Sigmoid colon (tissue), 7 donors: ENCODE measurements at places on chromosomes 12 and 14.

DNA sequence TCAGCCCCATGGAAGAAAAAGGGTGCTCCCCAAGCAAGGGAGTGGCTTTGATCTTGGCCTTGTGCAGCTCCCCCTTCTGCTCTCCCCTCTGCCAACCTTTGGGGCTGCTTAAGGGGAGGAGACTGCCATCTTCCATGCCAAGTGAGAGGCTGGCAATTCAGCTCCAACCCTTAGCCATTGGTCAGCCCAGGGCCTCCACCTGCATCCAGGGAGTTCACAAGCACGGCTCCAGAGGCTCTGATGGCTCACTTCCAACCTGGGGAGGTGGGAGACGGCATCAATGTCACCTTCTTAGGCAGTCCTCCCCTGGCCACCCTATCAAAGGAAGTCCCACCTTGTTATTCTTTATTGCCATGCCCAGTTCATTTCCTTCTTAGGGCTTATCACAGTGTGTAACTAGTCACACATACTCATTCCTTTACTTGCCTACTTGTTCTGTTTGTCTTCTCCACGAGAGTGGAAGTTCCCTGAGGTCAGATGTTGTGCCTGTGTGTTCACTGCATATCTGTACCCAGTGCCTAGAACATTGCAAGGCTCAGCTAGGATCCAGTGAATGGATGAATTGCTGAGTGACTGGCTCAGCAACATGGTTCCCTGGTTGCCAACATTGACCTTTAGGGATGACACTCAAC, 5.0 kb downstream of the HDAC7 start:
- no peak for DNase-seq

DNA sequence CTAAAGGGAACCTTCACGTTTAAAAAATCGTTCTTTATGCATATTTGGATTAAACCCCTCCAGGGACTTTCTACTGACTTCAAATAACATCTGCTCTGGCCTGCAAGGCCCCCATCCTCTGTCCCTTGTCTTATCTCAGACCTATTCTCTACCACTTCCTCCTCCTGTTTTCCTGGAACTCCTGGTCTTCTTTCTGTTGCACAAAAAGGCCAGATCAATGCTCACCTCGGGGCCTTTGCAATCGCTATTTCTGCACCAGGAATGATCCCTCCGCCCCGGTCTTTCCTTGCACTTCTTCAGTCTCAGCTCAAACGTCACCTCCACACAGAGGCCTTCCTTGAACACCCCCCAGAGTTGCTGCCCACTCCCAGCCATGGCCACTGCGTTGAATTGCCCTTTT, 57.6 kb upstream of the BEGAIN start:
- no peak for DNase-seq

GRCh38 chr12:64181430-64182291, 40.4 kb downstream of the KICS2 start:
- DNase-seq: peak; percentile 79

GRCh38 chr14:57811998-57812546, 53.8 kb downstream of the SLC35F4 start:
- DNase-seq: no peak

DNA sequence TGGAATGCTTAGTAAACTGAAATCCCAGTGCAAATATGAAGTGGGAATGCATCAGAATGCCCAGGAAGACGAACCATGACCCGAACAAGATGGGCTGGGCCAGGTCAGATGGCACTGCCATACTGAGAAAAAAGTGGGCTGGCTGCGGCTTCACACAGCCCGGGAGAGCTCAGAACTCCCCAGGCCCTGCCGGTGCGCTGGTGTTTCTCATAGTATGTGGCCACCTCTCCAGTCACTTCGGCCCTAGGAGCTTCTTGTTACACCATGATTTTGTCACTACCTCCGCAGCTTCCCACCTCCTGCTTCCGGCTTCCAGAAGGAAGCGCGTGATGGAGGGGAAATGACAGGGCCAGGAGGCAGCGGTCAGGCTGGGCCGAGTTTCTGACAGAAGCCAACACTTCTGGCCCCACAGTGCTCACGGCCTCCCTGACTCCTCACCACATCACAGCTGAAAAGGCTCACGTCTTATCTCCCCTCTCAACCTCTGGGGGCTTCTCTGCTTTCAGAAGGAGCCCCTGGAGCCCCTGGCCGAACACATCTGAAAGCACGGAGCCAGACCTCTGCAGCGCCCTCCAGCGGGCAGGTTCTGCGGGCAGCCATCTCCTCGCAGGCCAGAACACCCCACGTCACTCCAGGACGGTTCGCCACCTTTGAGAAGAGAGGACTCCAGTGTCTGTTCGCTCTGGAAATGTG, 30.7 kb downstream of the DAD1 start:
- DNase-seq: no peak

- DNase-seq: no peak
Observed at GRCh38 chr12:59164226-59164625, 243.9 kb upstream of the LRIG3 start.

- DNase-seq: no peak
Observed at GRCh38 chr12:51378749-51379148, 12.5 kb downstream of the GALNT6 start.

GRCh38 chr12:47377414-47378221, 297.9 kb upstream of the AMIGO2 start:
- peak; percentile 99 for DNase-seq

- no peak for DNase-seq
Observed at GRCh38 chr14:105933238-105933637, 406.9 kb downstream of the TMEM121 start.

- DNase-seq: no peak
Observed at GRCh38 chr12:124586756-124587155, 19.3 kb upstream of the NCOR2 start.

- DNase-seq: no peak
Observed at GRCh38 chr12:62267480-62267879, 7.3 kb downstream of the USP15 start.

DNA sequence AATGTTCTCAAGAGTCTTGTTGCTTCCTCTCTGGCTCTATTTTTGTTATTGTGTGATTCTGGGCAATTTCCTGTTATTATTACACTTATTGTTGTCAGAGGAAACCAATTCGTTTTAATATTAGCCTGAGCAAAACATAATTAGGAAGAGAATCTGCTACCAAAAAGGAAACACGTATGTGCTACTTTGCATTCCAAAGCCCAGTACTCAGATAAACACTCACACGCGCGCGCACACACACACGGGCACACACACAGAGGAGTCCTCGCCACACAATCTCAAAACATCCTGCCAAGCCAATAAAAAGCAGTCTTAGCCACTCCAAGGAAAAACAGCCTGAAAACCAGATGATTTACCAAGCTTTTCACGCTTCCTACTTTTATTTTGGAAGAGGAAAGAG, 400.7 kb downstream of the NUAK1 start:
- DNase-seq: no peak

DNA sequence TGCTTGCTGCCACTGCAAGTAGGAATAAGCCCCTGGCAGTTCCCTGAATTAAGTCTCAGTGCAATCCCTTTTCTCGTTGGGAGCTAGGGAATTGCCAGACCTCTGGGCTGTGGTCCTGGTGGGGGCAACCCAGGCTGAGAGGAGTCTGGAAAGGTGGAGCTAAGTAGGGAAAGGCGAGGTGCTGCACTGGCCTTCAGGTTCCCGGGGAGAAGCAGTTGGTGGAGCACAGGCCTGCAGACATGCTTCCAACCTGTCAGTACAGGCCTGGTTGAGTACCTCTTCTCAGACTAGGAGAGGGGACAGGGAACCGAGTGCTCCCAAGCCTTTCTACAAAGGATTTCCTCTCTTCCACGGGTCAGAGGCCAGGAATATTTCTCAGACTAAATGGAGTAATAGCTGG, 1.5 kb downstream of the NRIP2 start:
- DNase-seq: no peak

DNA sequence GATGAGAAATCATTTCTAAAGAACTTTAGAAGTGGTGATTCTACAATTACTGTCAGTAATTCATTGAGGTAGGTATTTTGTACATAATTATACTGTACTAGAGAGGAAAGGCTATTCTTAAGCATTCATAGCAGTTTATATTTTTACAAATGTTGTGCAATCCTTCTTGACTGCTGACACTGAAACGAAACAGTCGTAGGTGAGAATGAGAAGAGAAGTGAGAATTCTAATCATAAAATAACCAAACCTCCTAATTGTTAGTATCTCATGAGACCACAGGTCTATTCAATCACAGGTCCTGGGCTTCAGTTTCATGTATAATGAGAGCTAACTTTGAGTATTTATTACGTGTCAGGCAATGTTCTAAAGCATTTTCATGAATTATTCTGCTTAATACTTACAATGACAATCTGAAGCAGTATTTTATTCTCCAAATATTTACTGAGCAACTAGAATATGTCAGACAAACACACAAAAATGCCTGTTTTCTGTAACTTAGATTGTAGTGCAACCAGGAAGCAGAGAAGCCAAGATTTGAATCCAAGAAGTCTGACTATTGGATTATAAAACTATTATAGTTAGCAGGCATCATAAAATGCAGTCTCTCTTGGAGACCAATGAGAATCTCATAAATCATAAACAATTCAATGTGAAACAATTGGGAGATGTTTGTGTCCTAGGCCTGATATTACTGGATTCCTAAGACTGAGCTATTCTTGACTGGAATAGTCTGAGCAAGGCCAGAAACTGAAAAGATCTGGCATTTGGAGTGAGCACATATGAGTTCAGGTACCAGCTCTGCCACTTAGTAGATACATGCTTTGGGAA, 24.3 kb downstream of the RERG start:
- DNase-seq: no peak

DNA sequence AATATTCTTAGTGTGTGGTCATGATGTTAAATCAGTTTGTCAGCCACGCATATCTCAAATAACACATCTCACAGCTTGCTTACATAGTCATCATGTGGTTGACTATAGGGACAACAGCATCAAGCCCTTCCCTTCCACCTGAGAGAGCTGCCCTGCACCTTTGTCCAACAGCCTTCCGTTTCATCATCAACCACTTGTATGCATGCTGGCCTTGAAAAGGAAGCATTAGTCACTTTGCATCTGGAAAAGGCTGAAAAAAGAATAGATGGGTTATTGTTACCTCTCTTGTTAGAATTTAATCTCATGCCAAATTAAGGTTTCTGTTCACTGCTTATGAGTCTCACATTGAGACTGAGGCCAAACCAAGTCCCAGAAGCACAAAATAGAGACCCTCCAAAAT, 1586.5 kb upstream of the SEL1L start:
- no peak for DNase-seq

DNA sequence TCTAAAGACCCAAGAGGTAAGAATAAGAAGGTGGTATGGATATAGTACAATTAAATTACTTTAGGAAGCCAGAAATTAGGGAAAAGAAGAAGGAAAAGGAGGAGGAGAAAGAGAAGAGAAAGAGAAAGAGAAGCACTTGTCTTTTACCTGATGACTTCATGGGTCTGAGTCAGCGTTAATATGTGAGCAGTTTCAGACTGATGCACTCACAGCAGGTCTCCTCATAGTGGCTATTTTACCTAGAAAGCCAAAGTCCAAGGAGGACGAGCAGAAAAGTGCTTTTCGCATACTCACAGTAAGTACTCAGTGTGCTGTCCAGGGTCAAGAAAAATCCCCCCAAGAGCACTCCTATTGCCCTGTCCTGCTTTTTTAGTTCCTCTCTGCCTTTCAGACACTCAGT, 222.1 kb downstream of the C12orf42 start:
- no peak for DNase-seq
